PC-9 (cell line): ENCODE measurements at places on chromosomes 6 and 20. TPM values are rescaled to one million over a fixed set of nuclear protein-coding genes. Genes with fewer than 3 reads are reported as not detected.
A peak's percentile ranks its signal among the peaks of the same experiment; 100 is the strongest.

The HNF4A gene
- 0.13 and 0.58 TPM in 2 replicates for total RNA-seq

The BMP5 gene
- 0.20 TPM in 1 of 2 replicates, not detected in the other for total RNA-seq

The MACROD2 gene
- total RNA-seq: 8.5 and 11.4 TPM in 2 replicates

The MCHR2 gene
- not detected in 2 replicates for total RNA-seq

The REPS1 gene
- 32.0 and 39.6 TPM in 2 replicates for total RNA-seq

The KLHDC3 gene
- 104 and 122 TPM in 2 replicates for total RNA-seq

The NOX3 gene
- not detected in 2 replicates for total RNA-seq

The DCDC2 gene
- 4.2 and 5.6 TPM in 2 replicates for total RNA-seq

- peaks cover 13% of the 10 kb centered on the region for H3K4me1 ChIP-seq
- peak overlapping the region; percentile 11 for H3K27ac ChIP-seq
- peak; percentile 62 for DNase-seq
- no peak overlapping the region for H3K4me3 ChIP-seq
- H3K27me3 ChIP-seq: no peaks in the 10 kb centered on the region
Observed at GRCh38 chr20:11544029-11544678, 373.5 kb upstream of the BTBD3 start.

GRCh38 chr20:17935186-17935585, 33.4 kb downstream of the SNX5 start:
- no peak overlapping the region for H3K4me3 ChIP-seq
- no peak overlapping the region for H3K27ac ChIP-seq
- H3K4me1 ChIP-seq: no peaks in the 10 kb centered on the region

DNA sequence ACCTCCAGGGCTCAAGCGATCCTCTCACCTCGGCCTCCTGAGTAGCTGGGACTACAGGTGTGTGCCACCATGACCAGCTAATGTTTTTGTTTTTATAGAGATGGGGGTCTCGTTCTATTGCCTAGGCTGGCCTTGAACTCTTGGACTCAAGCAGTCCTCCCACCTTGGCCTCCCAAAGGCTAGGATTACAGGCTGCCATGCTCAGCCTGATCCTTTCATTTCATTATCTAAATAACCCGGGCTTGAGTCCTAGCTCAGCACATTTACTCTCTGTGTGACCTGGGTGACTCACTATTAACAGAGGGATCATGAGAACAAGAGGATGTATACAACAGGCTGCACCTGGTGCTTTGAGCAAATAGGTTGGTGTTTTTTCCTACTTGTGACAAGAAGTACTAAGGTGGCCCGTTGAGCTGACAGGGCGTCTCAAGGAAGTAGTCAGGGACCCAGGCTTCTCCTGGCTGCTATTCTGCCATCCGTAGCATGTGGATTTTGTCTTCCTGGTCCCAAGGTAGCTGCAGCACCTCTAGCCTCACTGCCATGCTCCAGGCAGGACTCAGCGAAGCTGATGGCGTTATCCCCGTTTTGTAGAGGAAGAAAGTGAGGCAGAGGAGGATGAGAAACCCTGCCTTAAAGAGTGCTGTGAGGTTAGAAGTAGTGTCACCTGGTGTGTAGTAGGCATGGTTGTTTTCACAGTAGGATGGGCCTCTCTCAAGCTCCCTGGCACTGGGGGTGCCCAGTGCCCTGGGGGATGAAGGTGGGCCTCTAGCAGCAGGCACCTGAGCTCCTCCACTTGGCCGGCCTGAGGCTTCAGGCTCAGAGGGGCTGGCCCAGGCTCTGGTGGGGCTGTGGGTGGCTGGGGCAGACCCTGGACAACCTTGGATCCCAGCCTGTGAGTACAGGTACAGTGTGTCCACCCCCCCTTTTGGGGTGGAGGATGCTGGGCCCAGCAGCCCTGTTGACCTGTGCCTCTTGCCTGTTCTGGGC, 62.4 kb downstream of the ADNP start:
- no peak for DNase-seq
- no peaks in the 10 kb centered on the region for H3K27me3 ChIP-seq
- no peak overlapping the region for H3K4me3 ChIP-seq
- no peaks in the 10 kb centered on the region for H3K36me3 ChIP-seq

GRCh38 chr6:11423667-11424066, 113.9 kb upstream of the TMEM170B start:
- H3K4me3 ChIP-seq: no peak overlapping the region
- H3K36me3 ChIP-seq: no peaks in the 10 kb centered on the region
- peak overlapping the region; percentile 29 for H3K27ac ChIP-seq
- peaks cover 48% of the 10 kb centered on the region for H3K4me1 ChIP-seq

- DNase-seq: peak; percentile 46
- H3K27ac ChIP-seq: no peak overlapping the region
- H3K36me3 ChIP-seq: no peaks in the 10 kb centered on the region
Observed at GRCh38 chr20:46004889-46005473, 3.7 kb upstream of the MMP9 start.

GRCh38 chr6:168117942-168118341, 38.9 kb upstream of the FRMD1 start:
- peaks cover 83% of the 10 kb centered on the region for H3K27me3 ChIP-seq
- H3K4me3 ChIP-seq: no peak overlapping the region
- no peak for DNase-seq
- no peaks in the 10 kb centered on the region for H3K4me1 ChIP-seq
- no peak overlapping the region for H3K27ac ChIP-seq

DNA sequence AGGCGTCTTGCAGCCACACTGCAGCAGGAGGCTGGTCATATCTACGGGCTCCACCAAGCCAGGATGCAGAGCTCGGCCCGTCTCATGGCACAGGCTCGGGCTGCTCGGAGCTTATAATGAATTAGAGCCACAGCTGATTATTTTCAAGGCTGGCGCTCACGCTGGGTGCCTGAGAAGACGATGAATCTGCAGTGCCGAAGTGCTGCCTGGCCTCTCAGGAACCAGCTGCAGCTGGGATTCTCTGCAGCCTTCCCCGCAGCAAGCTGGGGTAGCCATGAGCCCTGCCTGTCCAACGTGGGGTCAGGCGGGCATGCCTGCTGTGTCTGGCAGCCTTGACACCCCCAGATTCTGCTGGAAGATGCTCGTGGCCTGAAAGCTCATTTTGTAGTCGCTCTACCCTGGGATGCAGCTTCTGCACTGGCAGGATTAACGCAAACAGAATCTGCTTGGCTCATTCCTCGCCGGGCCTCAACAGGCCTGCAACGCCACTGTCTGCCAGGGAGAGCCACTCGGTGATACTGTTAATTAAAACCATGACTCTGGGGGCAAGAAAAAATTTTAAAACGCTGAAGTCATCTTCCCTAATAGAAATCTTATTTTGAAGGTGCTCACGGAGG, 104.3 kb downstream of the CDH26 start:
- no peaks in the 10 kb centered on the region for H3K4me1 ChIP-seq
- H3K36me3 ChIP-seq: no peaks in the 10 kb centered on the region
- DNase-seq: no peak
- H3K4me3 ChIP-seq: no peak overlapping the region
- H3K27me3 ChIP-seq: peaks cover 28% of the 10 kb centered on the region

DNA sequence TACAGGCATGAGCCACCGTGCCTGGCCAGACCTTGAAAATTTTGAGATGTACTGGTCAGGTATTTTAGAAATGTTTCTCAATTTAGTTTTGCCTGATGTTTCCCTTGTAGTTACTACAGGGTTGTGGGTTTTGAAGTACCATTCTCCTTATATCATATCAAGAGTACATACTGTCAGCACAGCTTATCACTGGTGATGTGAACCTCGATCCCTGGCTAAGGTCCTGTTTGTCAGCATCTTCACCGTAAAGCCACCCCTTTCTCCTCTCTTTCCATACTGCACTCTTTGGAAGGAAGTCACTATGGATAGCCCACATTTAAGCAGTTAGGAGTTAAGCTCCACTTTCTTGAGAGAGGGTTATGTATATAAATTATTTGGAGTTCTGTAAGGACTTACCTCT, 27.8 kb downstream of the PHACTR2 start:
- no peak for DNase-seq
- H3K27ac ChIP-seq: no peak overlapping the region
- no peaks in the 10 kb centered on the region for H3K4me1 ChIP-seq
- H3K36me3 ChIP-seq: no peaks in the 10 kb centered on the region
- H3K4me3 ChIP-seq: no peak overlapping the region

- no peak overlapping the region for H3K4me3 ChIP-seq
- peaks cover 13% of the 10 kb centered on the region for H3K4me1 ChIP-seq
- H3K27ac ChIP-seq: no peak overlapping the region
- no peaks in the 10 kb centered on the region for H3K36me3 ChIP-seq
- 0 out of 2 replicates have a peak, but pooled peaks cover 5% of the 10 kb centered on the region for H3K27me3 ChIP-seq
Observed at GRCh38 chr20:3727401-3728021, 5.0 kb upstream of the HSPA12B start.

DNA sequence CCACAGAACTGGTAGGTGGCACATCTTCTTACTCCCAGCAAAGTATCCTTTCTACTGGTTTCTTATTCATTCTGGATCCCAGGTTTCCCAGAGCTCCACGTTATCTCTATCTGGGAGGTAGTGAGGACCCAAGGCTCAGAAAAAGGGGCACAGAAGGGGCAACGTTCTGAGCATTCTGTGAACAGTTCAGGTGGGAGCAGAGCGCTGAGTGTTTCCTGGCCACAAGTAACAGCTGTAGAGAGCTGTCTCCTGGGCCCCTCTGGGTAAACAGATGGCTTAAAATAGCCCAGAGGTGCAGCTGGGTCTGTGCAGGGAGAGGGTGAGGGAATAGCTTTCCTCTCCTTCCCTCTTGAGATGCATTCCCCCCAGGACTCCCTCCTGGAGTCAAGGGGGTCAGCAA, 2.1 kb downstream of the APOBEC2 start:
- H3K4me1 ChIP-seq: no peaks in the 10 kb centered on the region
- H3K36me3 ChIP-seq: no peaks in the 10 kb centered on the region
- H3K27ac ChIP-seq: no peak overlapping the region
- no peaks in the 10 kb centered on the region for H3K27me3 ChIP-seq
- no peak for DNase-seq
- H3K4me3 ChIP-seq: no peak overlapping the region

- no peak overlapping the region for H3K27ac ChIP-seq
- H3K36me3 ChIP-seq: no peaks in the 10 kb centered on the region
- no peak overlapping the region for H3K4me3 ChIP-seq
- H3K4me1 ChIP-seq: no peaks in the 10 kb centered on the region
Observed at GRCh38 chr6:167757249-167757648, 69.5 kb upstream of the AFDN start.

- no peak overlapping the region for H3K27ac ChIP-seq
- H3K4me1 ChIP-seq: no peaks in the 10 kb centered on the region
- DNase-seq: no peak
- no peaks in the 10 kb centered on the region for H3K27me3 ChIP-seq
Observed at GRCh38 chr6:92273694-92274093, 1145.7 kb downstream of the EPHA7 start.

- H3K27ac ChIP-seq: no peak overlapping the region
- H3K4me3 ChIP-seq: no peak overlapping the region
- no peaks in the 10 kb centered on the region for H3K27me3 ChIP-seq
- peaks cover 22% of the 10 kb centered on the region for H3K4me1 ChIP-seq
Observed at GRCh38 chr6:13450628-13451027, 36.8 kb downstream of the GFOD1 start.

DNA sequence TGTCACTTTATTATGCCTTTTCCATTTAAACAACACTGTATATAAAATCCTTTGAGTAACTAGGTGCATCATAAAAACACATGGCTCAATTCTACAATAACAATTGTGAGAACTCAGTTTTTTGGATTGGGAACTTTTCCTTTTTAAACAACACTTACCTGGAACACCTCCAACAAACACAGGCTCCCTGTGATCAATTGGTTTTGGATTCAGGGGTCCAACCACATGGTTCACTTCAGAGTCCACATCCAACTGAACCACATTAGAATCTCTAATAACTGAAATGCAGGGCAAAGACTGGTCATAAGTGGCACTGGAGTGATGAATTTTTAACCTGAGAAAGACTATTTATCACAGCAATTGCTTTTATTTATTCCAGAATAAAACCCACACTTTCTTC, 26.5 kb downstream of the FAM229B start:
- H3K27ac ChIP-seq: no peak overlapping the region
- no peak for DNase-seq
- H3K4me1 ChIP-seq: peaks cover 9% of the 10 kb centered on the region
- no peaks in the 10 kb centered on the region for H3K27me3 ChIP-seq
- peaks cover 87% of the 10 kb centered on the region for H3K36me3 ChIP-seq
- no peak overlapping the region for H3K4me3 ChIP-seq

DNA sequence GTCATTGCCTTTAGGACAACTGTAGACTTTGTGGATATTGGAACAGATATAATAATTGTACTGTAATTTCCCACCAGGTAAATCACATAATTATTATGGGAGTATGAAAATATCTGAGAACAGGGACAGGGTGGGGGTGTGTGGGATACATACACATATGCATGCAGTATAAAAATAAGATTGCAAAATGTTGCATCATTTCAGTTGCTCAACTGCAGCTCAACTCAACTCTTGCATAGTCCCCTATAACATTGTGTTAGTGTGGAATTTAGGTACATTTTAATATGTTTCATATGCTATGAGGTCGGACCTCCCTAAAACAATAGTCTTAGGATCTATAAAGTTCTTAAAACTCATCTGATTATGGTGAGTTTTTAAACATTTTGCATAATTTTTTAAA, 275.0 kb upstream of the FLRT3 start:
- no peaks in the 10 kb centered on the region for H3K4me1 ChIP-seq
- H3K27me3 ChIP-seq: no peaks in the 10 kb centered on the region
- DNase-seq: no peak
- H3K27ac ChIP-seq: no peak overlapping the region
- H3K4me3 ChIP-seq: no peak overlapping the region

DNA sequence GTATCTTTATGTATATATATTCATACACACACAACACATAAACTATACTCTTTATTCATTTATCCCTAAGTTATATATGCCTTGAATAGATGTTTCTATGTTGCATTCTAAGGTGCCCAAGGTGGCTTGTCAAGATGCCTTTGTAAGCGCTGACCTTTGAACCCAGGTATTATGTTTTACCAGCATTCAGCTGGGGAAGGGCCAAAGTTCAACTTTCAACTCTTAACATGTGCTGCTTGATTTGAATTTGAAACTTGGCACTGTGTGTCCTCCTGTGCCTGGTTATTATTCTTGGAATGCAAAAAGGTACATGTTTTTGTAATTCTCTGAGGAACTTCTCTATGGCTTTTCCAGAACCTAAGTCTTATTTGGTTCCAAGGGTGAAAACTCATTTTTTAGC, 146.5 kb downstream of the EDN1 start:
- H3K4me1 ChIP-seq: no peaks in the 10 kb centered on the region
- H3K36me3 ChIP-seq: no peaks in the 10 kb centered on the region
- no peak overlapping the region for H3K4me3 ChIP-seq

DNA sequence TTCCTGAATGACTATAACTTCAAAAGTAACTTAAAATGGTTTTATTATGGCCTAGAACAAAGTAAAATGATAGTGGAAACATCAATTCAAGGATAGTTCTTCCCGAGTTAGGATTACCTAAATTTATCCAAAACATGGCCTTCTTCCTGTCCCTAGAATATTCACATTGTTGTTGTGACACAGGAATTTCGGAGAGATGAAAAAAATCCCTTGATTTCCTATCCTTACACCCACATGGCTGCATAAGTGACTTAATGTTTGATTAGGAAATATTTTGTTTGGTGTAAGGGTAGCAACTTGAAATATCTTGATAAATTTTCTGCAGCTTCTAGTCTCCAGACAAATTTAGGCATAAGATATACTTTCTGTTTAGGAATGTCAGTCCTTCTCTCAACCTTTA, 27.8 kb downstream of the ZNF451 start:
- H3K36me3 ChIP-seq: no peaks in the 10 kb centered on the region
- no peaks in the 10 kb centered on the region for H3K27me3 ChIP-seq
- H3K4me3 ChIP-seq: no peak overlapping the region
- H3K4me1 ChIP-seq: peaks cover 4% of the 10 kb centered on the region; the same call in 1 of the 2 replicates
